Smooth muscle cell of trachea (primary cell): ENCODE measurements at places on chromosomes 5 and 9. TPM values are rescaled to one million over a fixed set of nuclear protein-coding genes. Genes with fewer than 3 reads are reported as not detected.

Gene STING1
- 58.9 and 67.6 TPM in 2 replicates for total RNA-seq

Gene TMEM174
- total RNA-seq: not detected in 2 replicates

Gene MZB1
- total RNA-seq: not detected in 2 replicates

Gene TAF11L6
- not detected in 2 replicates for total RNA-seq

Gene BTNL9
- not detected in 2 replicates for total RNA-seq
